Fibroblast of the aortic adventitia (primary cell): ENCODE measurements at places on chromosomes 3 and 15.

- peak; percentile 50 for DNase-seq
Measured at GRCh38 chr3:30779686-30780287, 114.7 kb downstream of the GADL1 start.

DNA sequence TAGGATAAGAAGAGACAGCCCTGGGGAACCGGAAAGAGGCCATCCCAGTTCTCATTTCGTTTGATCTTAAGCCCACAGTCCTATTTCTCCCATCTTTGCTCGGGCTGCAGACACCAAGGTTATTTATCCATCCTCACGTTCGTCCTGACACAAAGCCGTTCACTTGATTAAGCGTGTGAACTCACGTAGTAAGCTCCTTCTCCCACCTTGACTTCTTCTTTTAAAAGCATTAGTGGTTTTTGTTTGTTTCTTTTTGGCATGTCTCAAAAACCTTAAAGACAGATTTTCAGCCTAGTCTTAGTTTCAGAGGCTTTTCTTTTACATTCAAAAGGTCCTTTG lies 70.9 kb downstream of the TGFBR2 start:
- no peak for DNase-seq

GRCh38 chr3:117887901-117888300 lies 1146.7 kb downstream of the IGSF11 start:
- peak; percentile 32 for DNase-seq

DNA sequence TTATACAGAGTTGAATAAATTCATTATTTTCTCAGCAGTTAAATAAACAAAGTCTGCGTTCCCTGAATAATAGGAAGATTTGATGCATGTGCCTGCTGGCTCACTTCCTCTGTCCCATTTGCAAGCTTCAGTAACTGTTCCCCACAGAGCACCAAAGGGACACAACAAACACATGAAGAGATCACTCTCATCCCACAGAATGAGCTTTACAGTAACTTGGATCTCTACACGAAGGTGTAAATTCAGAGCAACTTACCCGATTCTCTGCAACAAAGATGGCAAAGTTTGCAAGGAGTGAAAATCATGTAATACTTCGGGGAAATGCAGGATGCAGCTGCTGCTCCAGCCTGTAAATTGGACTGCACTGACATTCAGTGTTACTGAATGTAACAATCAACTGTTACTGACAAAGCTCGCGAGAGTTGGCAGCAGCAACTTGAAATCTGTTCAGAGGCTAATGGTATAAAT lies at the start of gene BCHE:
Gene BCHE, minus strand, starts transcription at position 366 of the 468 bp plus-strand sequence. CDS start 6,390 bp downstream, outside the sequence.
- DNase-seq = peak; percentile 72

DNA sequence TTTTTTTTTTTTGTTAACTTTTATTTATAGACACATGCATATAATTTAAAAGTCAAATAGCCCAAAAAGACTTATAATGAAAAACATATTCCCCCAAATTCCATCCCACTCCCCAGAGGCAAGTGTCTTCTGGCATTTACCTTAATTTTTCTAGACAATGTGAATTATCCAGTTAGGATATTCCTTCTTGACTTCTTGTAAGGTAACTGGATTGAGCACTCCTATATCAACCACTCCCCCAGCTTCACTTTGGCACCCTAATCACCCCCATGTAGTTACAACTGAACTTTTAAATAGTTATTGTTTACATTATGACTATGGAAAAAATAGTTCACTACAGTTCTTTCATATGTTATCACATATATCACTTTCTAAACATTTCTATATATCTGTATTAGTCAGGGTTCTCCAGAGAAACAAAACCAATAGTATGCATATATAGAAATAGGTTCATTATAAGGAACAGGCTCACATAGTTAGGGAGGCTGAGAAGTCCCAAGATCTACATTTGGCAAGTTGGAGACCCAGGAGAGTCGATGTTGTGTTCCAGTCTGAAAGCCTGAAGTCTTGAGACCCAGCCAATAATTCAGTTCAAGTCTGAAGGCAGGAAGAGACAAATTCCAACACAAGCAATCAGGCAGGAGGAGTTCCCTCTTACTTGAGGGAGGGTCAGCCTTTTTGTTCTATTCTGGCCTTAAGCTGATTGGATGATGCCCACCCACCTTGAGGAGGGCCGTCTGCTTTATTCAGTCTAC lies 175.8 kb downstream of the THSD4 start:
- DNase-seq = peak; percentile 60

GRCh38 chr15:101204739-101205535 lies 46.9 kb downstream of the CHSY1 start:
- peak; percentile 68 for DNase-seq

- no peak for DNase-seq
Measured at GRCh38 chr15:92014281-92015030, 160.9 kb downstream of the SLCO3A1 start.

DNA sequence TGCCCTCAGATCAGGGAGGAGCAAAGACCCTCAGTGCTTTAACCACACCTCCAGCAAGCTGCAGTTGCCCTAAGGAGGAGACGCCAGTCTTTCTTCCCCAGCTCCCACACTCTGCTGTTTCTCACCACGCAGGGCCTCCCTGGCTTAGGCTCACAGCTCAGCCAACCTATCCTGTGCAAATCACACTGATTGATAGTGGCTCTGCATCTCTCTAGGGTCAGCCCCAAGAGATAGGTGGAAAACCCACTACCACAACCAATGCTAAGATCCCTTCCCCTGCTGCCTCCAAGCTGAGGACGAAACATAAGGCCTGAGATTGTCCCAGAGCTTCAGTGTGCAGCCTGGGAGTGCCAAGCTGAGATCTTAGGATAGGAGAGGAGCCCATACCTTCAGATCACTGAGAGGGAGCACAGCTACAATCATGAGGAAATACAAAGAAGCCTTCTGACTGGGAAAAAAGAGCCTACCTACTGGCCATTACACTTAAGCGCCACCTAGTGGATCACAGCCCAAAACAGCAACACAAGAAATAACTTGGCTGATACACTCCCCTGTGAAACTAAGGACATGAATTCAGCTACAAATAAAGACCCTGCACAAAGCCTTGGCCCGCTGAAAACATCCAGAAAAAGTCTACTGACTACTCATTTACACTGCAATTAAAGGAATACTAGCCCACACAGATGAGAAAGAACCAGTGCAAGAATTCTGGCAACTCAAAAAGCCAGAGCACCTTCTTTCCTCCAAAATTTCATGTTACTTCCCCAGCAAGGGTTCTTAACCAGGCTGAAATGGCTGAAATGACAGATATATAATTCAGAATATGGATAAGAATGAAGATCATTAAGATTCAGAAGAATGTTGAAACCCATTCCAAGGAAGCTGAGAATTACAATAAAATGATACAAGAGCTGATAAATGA lies 271.5 kb upstream of the DCBLD2 start:
- DNase-seq = peak; percentile 88

- DNase-seq = no peak
Measured at GRCh38 chr3:65497846-65498245, 540.9 kb downstream of the MAGI1 start.

DNA sequence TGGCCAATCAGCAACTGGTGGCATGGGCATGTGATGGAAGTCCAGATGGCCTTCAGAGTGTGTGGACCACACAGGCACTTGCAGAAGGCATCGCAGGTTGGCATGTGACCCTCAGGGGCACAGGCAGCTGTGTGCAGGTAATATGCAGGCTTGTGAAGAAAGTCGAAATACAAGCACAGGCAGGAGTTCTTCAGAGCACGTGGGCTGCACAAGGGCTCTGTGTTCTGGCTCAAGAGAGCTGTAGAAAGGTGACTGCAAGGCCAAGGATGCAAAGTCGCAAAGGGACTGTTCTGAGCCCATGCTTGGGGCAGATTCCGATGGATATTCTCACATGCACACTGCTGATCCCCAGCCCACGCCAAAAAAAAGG lies 8.3 kb downstream of the LRRC2 start:
- no peak for DNase-seq

DNA sequence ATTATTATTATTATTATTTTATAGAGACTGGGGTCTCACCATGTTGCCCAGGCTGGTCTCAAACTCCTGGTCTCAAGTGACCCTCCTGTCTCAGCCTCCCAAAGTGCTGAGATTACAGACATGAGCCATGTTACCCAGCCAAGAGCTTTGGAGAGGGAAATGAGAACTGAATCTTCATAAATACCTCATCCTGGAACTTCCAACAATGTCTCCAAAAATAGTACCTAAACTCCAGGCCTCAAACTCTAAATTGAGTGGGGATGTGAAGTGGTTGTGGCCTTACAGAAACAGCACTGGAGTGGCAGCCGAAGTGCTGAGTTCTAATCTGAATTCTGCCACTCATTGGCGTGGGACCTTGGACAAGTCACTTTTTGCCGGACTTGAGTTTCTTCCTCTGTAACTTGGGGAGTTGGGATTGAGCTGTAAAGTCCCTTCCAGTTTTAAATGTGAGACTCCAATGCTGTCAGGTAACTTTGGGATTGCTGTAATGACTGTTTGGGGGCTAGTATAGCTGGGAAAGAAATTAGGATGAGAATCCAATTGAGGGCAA lies 10.0 kb upstream of the SRP14 start:
- no peak for DNase-seq

DNA sequence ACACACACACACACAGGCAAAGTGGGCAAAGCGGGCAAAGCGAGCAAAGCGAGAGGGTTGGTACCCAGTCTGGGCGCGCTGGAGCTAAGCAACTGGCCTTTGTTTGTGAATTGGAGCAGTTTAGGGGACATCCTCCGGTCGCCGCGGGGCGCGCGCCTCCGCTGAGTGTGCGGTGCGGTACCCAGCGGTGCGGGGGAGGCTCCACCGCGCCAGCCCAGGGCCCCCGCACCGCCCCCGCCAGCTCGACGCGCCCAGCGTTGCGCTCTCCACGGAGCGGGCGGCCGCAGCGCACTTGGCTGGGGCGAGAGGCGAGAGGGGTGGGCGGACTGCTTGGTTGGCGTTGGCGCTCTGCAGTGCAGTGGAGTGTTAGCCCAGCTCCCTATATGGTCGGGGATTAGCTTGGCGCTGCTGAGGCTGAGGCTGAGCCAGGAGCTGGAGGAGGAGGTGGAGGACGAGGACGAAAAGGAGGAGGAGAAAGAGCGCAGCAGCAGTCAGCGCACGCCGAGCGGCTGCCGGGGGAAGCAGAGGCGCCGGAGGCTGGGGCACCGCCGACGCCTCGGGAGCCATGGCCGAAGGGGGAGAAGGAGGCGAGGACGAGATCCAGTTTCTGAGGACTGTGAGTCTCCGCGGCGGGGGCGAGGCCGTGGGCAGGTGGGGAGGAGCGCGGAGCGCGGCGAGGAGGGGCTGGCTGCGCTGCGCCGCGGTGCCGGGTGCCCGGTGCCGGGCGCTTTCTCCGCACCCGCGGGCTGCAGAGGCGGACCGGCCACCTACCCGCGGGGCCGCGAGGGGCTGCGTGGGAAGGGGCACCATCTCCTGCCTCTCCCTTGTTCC lies at the start of gene RYR3:
Gene RYR3, plus strand, starts transcription at position 487 of the 831 bp plus-strand sequence. Its CDS starts 79 bp downstream, at position 566.
- DNase-seq = no peak

DNA sequence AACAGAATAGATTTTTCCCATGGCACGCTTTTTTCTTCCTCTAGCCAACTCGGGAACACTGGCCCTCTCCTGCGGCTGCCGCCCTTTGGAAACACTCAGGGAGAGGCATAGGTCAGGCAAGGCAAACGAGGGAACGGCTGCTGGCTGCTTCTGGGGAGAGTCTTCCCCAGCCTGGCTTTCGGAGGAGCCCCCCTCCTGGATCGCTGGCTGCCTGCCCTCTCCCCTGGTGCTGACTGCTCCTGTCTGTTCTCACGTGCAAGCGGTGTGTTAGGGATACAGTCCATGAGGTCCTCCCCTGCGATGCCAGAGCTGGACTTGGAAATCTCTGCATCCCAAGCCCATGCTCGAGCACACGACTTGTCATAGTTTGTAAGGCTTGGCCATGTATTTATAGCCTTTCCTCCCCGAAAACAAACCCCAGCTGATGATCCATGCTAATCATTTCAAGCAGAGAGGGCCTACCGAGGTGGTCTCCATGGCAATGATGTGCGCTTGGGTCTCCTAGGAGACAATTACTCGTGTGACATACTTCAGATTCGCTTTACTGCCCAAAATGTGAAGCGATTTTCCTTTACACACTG lies 315.6 kb upstream of the ATP10A start:
- no peak for DNase-seq

- DNase-seq = no peak
Measured at GRCh38 chr15:41990691-41991090, 18.3 kb upstream of the EHD4 start.

DNA sequence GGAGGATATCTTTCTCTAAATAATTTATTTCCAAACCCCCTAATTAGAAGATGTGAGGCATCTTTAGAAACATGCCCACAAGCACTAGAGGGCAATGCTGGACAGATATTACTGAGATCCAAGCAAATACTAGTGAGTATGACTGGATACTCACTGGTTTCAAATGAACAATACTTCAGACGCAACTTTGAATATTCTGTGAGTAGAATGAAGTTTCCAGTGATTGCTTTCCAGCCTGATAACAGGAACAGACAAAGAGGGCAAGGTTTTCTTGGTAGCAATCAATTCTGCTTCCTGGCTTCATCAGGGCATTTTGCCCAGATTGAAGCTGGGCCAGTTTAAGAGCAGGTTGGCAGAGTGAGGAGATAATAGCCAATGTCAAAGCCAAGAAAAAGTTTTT lies 442.6 kb upstream of the PDZRN3 start:
- DNase-seq = peak; percentile 14

- DNase-seq = no peak
Measured at GRCh38 chr3:46154311-46154710, 53.8 kb downstream of the CCR1 start.

DNA sequence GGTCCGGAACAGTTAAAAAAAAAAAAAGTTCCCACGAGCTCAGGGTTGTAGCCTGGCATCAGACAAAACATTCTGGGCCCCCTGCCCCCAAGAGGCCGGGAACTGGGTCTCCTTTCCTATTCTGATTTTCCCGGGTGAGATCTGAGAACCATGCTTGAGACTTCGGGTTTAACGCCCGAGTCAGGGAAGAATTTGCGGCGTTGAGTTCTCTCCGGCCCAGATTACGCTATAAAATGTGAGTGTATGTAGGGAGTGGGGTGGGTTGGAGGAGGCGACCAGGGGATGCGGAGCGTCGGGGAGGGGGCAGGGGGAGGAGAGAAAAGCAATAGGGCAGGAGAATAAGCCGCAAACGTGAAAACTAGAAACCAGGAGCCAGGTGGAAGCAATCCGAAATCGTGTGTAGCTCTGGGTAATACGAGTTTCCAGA lies 2.7 kb downstream of the ZIC1 start:
- DNase-seq = no peak

GRCh38 chr3:109356442-109357155 lies 19.3 kb upstream of the DPPA4 start:
- DNase-seq = no peak

GRCh38 chr15:70557521-70558258 lies 205.7 kb downstream of the UACA start:
- no peak for DNase-seq
